ENCODE measurements at places on chromosomes 3 and 15.

- no peak for DNase-seq
Observed at GRCh38 chr15:80861731-80862170, 82.6 kb downstream of the CEMIP start.

DNA sequence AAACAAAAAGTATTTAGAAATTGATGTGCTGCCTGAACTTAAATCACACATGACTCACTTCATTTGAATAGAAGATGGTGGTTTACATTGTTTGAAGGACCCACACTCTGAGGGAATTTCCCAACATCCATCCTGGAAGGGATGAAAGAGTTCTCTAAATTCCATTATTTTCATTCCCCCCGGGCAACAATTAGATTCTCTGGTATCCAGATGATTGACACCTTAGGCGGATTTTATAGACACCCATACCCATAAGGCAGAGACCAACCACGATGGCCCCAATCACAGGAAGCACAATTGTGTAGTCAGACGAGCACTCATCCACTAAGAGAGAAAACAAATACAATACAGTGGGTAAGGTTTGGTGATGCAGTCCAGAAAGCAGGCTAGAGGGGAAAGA lies 24.6 kb upstream of the MCCC1 start:
- no peak for DNase-seq

DNA sequence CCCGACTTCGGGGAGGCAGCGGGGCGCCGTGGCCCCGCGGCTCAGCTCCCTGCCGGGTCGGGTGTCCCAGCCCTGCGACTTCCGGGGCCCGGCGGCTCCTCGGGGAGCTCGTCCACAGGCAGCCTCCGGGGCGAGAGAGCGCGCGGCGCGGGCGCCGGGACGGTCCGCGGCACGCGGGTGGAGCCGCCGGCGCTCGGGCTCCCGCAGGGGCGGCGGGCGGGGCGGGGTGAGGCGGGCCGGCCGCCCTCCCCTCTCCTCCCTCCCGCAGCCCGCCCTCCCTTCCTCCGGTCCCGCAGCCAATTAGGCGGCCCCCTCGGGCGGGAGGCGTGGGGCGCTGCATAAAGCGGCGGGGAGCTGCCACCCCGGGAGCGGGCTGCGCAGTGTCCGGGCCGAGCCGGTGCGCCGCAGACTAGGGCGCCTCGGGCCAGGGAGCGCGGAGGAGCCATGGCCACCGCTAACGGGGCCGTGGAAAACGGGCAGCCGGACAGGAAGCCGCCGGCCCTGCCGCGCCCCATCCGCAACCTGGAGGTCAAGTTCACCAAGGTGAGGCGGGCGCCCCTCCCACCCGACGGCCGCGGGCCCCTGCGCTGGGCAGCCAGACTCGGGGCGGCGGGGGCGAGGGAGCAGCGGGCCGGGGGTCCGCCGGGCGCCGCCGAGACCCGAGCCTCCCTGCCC lies at the start of gene ALDH1A3:
TSS of gene ALDH1A3 (plus strand) at position 368 of the 675 bp plus-strand sequence. CDS start at position 445, 77 bp downstream.
- no peak for DNase-seq

GRCh38 chr3:115550285-115550761 lies 73.0 kb upstream of the GAP43 start:
- no peak for DNase-seq

GRCh38 chr3:55402886-55403609 lies 84.1 kb downstream of the WNT5A start:
- DNase-seq: no peak

- DNase-seq: no peak
Observed at GRCh38 chr3:156373095-156373494, 181.8 kb downstream of the SSR3 start.

- DNase-seq: no peak
Observed at GRCh38 chr3:170542704-170543103, 43.2 kb downstream of the SLC7A14 start.

DNA sequence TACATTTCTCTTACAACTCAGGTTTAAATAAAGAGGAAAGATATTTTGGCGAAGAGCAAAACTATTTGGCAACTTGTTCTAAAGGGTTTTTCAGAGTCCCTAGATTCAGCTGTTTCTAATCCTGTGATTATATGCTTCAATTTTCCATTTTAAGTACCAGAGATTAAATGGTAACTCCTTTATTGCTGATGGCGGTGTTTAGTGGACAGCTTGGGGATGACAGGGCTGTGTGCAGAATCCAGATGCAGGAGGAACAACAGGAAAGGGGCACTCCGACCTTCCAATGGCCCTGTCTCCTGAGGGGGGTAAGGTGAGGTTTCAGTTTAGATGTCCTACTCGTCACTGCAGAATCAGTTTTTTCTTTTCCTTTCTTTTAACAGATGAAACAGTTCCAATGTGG lies 405.0 kb downstream of the PDCD6IP start:
- no peak for DNase-seq

DNA sequence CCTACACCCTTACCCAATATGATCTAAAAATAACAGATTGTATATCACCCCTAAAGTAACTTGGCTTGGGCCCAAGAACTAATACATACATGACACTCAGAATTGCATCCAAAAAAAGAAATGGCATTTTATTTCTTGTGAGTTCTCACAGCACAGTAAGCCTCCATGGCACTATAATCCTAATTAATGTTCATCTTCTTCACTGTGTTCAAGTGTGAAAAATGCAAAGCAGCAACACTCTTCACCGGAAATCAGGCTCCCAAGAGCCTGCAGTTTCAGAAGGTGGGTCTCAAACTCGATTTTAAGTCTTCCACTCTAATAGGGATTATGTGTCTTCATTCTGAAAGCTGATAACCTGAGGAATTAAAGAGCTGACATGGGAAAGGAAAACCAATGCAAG lies 142.8 kb upstream of the TSC22D2 start:
- DNase-seq: no peak

DNA sequence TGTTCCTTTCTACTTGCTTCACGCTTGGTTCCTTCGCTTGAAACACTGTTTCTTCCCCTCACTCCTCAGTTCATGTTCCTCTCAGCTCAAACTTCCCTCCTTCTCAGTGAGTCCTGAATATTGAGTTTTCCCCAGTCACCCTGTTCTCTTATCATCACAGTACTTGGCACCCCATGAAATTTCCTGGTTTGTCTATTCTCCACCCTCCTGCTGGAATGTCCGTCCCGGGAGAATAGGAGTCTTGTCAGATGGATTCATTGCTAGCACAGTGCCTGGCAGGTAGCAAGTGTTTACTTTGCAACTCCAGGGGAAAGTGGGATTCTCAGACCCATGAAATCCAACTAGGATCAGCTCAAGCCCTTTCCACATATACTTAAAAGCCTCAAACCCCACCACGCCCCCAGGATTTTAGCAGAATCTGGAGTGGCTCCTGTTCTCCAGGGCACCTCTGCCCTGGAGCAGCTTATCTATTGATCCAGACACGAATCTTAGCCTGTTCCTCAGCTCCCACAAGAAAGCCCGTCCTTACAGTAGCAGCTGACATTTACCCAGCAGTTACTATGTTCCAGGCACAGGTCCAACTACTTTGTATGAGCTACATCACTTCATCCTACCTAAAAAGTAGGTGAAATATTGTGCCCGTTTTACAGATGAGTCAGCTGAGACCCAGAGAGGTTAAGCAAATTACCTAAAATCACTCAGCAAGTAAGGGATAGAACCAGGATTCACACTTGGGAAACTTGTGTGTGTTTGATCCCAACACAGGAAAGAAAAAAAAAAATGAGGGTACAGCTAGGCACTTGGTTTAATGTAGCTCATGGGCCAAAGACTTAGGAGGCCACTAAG lies 36.8 kb upstream of the MAP3K13 start:
- DNase-seq: no peak

DNA sequence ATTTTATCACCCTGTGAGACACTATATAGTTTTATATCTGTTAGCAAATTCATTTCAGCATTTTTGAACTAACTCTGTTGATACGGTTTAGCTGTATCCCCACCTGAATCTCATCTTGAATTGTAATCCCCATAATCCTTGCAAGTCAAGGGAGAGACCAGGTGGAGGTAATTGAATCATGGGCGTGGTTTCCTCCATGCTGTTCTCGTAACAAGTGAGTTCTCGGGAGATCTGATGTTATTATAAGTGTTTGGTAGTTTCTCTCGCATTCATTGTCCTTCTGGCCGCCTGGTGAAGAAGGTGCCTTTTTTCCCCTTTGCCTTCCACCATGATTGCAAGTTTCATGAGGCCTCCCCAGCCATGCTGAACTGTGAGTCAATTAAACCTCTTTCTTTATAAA lies 53.2 kb upstream of the TMC3 start:
- no peak for DNase-seq

DNA sequence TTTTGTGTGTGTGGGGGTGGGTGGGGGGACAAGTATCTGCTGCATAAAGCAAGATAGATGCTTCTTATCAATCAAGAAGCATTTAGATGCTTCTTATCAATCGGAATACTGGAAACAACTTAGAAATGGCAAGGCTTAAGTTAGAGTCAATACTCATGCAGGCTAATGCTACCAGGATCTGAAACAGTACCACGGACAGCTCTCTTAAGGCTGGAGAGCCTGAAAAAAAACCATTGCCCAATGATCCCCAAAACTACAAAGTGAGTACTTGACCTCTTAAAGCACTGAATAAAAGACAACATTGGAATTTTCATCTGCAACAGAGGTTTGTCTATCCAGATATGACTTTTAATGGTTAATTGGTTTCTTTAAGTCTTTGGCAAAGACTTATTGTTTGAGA lies 262.3 kb downstream of the GAP43 start:
- no peak for DNase-seq

DNA sequence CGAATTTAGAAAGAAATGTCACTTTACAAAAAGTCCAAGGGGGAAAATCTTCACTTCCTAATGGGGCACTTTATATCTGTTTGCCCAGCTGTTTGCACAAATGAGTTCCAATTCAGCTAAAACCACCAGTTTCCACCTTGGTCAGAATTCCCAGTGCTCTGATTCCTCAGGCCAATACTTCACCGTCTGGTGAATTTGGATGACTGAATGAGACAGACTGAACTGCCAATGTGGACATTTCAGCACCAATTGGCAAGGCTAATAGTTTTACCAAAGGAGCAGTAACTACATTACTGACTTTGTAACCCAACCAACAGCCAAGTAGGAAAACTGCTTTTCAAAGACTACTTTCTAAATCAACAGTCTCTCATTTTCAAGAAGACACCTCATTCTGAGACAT lies 51.8 kb downstream of the ABI3BP start:
- DNase-seq: no peak

GRCh38 chr3:38095669-38096483 lies 41.1 kb downstream of the ACAA1 start:
- no peak for DNase-seq

DNA sequence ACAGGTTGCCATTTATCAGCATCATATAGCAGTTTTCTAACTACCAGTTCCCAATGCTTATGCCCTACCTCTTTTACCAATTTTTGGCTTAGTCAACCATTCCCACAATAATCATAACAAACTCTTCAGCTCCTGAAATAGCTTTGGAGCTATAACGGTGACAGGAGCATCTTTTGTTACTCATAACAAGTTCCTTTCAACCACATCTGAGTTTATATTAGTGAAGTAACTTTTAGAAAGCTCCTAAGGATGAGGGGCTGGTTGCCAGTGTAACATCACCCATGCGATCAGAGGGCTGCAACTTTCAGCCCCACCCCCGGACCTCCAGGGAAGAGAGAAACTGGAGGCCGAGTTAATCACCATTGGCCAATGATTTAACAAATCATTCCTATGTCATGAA lies 495.3 kb upstream of the RASGRP1 start:
- no peak for DNase-seq

GRCh38 chr15:86101818-86102217 lies 22.1 kb downstream of the AGBL1 start:
- DNase-seq: no peak
